Activated naive CD8-positive, alpha-beta T cell treated with anti-CD3 and anti-CD28 coated beads for 36 hours (primary cell): ENCODE measurements at places on chromosomes 13 and 19.

DNA sequence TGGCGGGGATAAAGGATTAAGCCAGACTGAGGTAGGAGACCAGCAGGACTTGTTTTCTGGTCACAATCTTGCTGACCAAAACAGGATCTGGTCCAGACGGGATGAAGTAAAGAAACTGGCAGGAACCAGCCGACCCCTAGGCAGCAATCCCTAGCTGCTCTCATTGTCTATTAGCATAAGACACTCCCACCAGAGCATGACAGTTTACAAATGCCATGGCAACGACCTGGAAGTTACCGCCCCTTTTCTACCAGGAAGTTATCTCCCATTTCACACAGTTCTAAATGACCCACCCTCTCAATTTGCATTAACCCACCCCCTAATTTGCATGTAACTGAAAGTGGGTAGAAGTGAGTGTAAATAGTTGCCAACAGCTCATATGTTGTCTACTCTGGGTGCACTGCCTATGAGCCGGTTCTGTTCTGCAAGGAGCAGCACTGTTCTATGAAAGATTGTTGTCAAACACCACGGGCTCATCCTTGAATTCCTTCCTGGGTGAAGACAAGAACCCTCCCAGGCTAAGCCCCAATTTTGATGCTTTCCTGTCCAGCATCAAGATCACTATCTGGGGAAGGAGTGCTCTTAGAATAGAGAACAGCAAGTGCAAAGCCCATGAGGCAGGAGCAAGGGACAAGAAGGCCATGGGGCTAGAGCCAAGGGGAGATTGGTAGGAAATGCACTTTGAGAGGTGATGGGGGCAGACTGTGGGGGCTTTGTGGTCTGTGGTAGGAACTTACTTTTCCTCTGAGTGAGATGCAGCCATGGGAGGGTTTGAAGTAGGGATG is 13.9 kb upstream of the FBXO27 start:
- DNase-seq = no peak

- DNase-seq = no peak
These were observed 3.1 kb upstream of the UBE2M start for GRCh38 chr19:58561373-58562121.

DNA sequence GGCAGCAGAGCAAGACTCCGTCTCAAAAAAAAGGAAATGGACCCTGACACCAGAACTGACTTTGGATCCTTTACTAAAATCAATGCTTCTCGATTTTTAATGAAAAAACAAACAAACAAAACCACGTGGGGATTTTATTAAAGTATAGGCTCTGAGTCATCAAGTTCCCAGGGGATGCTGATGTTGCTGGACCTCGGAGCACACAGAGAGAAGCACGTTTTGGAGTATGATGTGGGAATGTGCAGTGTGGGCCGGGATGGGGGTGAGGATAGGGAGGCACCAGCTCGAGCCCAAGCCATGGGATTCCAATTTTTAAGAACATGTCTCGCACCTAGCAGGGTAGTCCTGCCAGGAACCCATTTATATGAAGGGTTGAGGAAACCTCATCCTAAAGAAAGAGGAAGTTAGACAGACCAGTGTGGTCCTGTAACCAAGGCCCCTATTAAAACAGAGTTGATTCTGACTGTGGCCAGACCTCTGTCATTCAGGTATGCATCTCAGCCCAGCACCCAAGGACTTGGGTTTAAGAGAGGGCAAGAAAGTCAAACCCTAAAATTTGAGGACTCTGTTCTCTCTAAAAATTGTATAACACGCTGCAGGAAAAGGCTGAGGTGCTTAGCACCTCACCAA is 6.4 kb downstream of the FLT1 start:
- no peak for DNase-seq

DNA sequence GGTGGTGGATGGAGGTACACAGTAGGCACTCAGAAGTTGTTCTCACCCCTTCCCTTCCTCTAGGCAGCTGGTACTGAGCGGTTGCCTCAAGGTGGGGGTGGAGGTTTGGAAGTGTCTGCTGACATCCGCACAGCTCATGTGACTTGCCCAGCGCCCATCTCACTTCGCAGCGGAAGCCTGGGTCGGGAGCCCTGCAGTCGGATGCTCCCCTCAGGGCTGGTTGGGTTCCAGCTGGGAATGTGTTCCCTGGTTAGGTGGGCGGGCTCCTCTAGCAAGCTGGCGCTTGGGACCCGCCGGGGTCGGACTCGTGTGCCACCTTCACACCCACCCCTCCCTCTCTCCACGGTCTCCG is 10.2 kb downstream of the PPP1R37 start:
- DNase-seq = peak; percentile 54

- DNase-seq = peak; percentile 23
These were observed 135.2 kb downstream of the PTPRS start for GRCh38 chr19:5205381-5205780.

DNA sequence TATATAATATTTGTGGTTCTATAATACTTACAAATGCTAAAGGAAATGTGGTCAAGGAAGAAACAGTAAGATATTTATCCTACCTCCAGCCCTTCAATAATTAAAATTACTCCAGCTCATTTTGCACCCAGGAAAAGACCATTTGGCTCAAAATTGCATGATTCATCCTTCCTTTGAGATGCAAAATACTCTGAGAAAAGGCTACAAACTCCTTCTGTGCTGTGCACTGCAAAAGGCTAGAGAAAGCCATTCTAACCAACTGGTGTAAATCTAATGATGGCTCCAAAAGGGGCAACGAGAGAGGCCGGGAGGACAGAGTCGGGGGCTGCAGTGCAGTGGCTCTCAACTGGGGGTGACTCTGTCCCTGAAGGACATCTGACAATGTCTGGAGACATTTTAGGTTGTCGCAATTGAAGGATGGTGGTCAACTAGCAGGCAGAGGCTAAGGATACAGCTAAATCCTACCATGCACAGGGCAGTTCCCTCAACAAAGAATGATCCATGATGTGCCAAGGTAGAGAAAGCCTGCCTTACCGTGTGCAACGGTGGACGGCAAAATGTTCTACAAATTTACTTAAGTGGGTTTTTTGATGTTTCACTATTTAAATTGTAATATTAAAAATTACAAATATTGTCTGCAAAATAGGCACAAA is 32.6 kb downstream of the SLC7A1 start:
- DNase-seq = no peak

DNA sequence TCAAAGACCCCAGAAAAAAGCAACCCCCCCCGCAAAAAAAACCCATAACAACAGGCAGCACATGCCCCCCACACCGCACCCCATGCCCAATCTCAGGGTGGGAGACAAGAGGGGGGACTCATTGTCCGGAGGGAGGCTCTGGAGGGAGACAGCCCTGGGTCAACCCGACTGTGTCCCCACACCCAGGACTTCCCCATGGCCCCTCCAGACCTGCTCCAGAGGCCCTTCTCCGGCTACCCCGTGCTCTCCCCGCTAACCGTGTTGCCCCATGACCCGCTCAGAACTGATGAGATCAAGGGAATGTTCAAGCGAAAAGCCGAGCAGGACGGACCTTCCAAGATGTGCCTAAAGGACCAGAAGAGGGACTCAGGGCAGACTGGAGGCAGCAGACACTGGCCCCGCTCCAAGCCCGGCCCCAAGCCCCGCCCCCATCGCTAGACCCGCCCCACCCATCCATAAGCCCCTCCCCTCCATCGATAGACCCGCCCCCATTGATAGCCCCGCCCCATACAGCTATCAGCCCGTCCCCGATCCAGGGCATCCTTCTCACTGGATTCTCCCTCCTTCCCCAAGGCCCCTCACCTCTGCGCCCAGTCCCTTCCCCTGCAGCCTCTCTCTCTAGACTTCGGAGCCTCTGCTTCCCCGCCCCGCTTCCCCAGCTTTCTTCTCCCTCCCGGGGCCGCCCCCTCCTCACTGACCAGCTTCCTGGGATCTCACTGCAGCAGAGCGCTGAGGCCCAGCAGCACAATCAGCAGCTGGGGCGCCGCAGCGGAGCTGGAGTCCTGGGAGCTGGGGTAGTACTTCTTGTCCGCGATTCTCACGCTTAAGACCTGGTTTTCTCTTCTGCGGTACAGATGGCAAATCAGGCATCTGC is 2.2 kb downstream of the BST2 start:
- peak; percentile 41 for DNase-seq

- DNase-seq = peak; percentile 40
These were observed 2.2 kb downstream of the PNMA8B start for GRCh38 chr19:46493236-46494145.

DNA sequence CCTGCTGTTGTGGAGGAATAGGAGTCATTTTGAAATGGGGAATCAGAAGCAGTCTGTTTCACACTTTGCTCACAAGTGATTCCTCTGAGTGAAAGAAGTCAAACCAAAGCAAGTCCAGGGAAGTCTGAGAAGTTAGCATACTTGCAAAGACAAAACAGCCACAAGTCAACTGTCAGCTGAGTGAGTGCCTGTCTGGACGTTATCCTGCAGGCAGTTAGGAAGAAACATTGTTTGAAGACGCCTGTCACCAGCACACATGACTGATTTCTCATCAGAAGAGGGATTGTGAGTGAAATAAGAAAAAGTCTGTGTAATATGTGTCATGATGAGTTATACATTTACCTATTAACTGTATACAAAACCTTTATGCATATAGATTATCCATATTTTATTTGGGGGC is 153.5 kb downstream of the KCNRG start:
- no peak for DNase-seq

- DNase-seq = no peak
These were observed 53.4 kb downstream of the MCF2L start for GRCh38 chr13:113022391-113022744.

DNA sequence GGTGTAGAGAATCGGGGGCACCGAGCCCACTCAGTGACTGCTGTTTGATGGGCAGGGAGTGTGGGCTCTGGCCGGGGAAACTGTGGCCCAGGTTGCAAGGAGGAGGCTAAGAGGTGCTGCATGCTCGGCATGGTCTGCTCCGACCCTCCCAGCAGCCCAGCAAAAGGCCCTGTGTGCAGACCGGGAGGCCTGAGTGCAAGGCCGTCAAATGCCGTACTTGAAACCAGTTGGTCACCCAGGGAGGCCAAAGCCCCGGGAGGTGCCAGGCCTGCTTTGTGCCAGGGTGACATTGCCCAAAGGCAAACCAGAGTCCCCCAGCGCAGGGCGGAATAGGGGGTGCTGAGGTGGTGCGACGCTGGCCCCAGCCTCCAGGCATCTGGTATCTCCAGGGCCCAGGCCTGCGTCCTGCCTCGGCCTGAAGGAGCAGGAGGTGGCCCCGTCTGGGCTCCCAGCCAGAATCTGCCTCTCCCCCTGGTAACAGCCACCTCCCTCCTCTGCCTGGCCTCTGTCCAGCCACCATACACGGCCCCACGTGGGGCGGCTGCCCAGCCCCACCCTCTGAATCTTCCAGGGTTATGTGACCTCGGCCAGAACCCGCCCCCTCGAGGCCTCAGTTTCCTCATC is 4.0 kb downstream of the PIK3R2 start:
- DNase-seq = no peak

DNA sequence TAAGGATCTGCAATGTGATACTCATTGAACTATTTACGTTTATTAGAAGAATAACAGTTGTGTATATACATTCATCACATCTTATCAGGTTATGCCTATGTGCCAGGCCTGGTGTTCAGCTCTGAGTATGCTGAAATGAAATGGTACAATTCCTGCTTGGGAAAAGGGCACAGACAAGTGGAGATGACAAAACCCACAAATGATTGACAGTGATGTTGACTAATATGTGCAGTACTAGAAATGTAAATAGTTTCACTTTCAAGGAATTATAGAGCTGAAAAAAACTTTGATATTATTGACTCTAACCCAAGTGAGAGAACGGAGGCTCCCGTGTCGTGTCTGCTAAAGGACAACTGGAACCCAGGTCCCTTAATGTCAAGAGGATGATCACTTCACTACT is 386.8 kb upstream of the DACH1 start:
- DNase-seq = no peak

- no peak for DNase-seq
These were observed 80.6 kb downstream of the SIPA1L3 start for GRCh38 chr19:37987356-37988332.

DNA sequence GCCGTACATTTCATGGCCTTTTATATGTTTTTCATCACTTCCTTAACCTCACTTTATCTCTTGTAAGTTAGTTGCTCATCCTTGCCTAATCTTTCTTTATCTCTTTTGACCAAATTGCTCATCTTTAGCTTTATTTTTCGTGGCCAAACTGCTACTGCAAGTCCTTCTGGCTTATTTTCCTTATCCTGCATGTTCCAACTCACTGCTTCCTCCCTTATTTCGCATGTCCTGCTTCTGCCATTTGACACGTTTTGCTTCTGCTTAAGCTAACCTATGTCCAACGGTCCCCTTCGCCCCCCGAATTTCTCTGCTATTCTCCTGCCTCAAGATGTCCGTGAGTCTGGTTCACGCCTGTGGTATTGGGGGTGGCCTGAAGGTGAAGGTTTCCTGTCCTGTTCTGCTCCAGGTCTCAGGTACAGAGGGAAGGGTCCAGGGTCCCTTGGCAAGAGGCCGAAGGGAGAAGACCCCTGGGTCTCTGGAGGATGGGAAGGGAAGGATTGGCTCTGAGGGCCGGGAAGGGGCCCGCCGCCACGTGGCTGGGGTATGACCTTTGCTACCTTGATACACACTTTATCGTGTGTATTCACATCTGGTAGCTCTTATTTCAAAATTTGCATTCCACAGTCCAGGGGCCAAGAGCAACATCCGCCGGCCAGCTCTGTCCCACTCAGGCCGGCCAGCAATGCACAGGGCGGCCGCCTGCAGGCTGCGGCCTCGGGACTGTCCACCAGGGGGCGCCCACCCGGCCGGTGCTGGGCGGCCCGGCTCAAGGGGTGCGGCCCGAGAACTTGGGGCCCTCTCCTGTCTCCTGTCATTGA is 2.9 kb upstream of the C19orf85 start:
- peak; percentile 76 for DNase-seq

DNA sequence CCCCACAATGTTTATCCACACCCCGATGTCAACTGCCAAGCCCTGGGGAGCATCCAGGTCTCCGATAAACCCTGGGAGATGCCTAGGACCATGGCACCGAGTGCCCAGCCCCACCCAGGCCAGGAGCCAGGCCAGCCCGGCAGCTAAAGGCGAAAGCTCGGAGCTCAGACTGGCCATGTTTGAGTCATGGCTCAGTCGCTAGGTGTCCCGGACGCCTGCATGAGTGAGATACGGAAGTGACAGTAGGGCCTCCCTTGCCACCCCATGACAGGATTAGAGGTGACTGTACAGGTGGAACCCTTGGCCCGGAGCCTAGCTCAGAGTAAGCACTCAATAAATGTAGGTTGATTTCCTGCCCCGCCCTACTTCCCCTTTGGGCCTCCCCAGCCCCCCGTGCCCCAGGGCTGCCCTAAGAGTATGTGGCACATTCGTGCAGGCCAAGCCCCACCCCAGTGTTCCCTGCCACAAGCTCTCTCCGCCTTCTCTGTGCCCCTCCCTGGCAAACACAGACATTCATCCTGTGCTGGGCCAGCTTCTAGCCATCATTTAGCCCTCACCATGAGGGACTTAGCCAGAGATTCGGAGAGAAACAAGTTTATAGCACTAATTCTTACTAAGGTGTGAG is 5.8 kb upstream of the TPM4 start:
- peak; percentile 82 for DNase-seq
